ENCODE measurements at places on chromosomes 16 and 17. TPM values are rescaled to one million over a fixed set of nuclear protein-coding genes. Genes with fewer than 3 reads are reported as not detected.

GRCh38 chr17:9729034-9729650 lies 62.2 kb downstream of the DHRS7C start:
- peak; percentile 56 for DNase-seq
- H3K4me3 ChIP-seq: no peak overlapping the region
- H3K27me3 ChIP-seq: no peaks in the 10 kb centered on the region

- peaks cover 24% of the 10 kb centered on the region for H3K36me3 ChIP-seq
- no peak for DNase-seq
- no peak overlapping the region for H3K4me3 ChIP-seq
- H3K27ac ChIP-seq: no peak overlapping the region
These were observed 10.4 kb downstream of the SLC25A10 start for GRCh38 chr17:81722184-81723120.

- no peak overlapping the region for H3K27ac ChIP-seq
- H3K4me1 ChIP-seq: no peaks in the 10 kb centered on the region
- no peak overlapping the region for H3K4me3 ChIP-seq
- no peaks in the 10 kb centered on the region for H3K36me3 ChIP-seq
These were observed 1025.2 kb downstream of the CDH11 start for GRCh38 chr16:64096689-64097088.

The TIGD7 gene
- 6.3 TPM for total RNA-seq

The CCDC144A gene
- 6.6 TPM for total RNA-seq
